Stimulated activated CD4-positive, alpha-beta T cell treated with anti-CD3 and anti-CD28 coated beads, Interleukin-12 subunit alpha, Interleukin-12 subunit beta, amount 100 ng/mL, for 4 hours (primary cell): ENCODE measurements at places on chromosomes 7 and 10.

GRCh38 chr10:11336722-11337162, 274.7 kb downstream of the USP6NL start:
- no peak for DNase-seq

DNA sequence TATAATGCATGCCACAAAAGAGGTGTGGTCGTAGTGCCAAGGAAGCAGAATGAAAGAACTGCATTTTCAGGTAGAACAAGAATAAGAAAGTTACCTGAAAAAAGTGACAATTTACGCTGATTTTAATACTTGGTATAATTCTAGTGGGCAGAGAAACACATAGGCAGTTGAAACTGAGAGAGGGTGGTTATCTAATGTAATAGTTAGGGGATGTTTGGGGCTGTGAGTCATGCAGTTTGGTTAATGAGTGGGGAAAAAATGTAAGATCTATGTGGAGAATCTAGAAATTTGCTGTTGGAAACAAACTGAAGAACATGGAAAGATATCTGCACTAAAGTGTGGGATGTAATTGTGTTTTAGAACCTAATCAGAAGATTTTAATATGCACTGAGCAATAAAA, 33.7 kb downstream of the ZNF37A start:
- DNase-seq, result no peak

- no peak for DNase-seq
Measured at GRCh38 chr7:152354061-152354460, 81.7 kb downstream of the KMT2C start.

GRCh38 chr10:122143238-122143841, 127.8 kb upstream of the BTBD16 start:
- no peak for DNase-seq

DNA sequence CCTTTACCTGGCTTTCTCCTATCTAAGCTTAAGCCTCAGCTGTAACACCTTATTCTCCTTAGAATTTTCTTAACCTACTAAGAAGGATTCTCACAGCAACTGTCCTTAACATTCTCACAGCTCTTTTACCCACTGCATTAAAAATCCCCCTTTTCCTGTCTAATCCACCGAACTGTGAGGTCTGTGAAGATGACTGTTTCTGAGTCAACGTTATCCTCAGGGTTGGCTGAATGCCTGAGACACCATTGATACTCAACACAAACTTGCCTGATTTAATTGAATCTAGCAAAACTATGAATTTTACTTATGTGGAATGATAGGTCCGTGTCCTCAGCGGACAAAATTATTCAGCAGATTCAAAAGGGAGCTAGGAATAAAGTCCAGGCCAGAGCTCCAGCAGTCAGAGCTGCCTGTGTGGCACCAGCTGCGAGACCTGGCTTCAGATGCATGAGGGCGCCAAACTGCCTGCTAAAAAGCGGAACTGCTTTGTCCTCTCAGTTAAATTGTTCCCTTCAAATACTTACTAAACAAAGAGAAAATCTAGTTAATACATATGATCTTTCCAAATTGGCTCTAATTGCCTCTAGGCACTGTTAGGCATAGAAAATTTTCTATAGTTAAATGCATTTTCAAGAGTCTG, 33.4 kb upstream of the VWDE start:
- DNase-seq, result no peak

DNA sequence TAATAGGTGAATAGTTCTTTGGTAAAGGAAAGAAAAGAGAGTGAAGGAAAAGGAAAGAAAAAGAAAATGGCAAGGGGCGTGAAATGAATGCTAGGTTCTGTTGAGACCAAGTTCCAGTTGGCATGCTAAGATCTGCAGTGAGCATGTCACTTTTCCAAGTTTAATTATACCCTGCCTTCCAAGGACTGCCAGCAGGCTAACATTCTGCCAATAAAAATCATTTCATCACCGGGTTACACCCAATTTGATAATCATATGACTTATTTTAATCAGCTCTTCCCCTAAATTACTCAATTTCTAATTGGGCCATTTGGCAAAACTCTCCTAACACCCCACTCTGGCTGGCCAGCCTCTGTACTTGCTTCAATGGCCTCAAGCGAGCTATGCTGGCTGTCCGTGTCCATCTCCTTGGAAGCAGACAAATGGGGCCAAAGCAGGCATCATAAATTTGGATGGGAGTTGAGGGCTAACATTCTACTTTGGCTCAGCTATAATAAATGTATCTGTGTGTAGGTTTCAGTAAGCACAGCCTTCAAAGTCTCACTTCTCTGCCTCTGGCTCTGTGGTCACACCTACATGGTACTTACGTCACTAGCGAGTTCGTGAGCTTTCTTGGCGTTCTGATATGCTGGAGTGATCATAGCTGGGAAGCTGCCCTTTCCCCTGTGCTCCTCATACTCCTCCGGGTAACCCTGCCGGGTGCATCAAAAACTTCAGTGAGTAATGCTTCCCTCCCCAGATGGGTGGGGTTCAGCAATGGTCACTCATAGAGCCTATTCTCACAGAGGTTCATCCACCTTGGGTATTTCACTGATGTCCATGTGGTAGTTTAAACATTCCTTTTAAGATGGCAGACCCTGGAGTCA, 17.3 kb downstream of the NRAP start:
- no peak for DNase-seq

- DNase-seq, result no peak
Measured at GRCh38 chr7:123432601-123433000, 101.8 kb downstream of the IQUB start.

GRCh38 chr7:84277628-84278224, 83.1 kb upstream of the SEMA3A start:
- no peak for DNase-seq

GRCh38 chr7:756928-757560, 30.0 kb upstream of the PRKAR1B start:
- no peak for DNase-seq

DNA sequence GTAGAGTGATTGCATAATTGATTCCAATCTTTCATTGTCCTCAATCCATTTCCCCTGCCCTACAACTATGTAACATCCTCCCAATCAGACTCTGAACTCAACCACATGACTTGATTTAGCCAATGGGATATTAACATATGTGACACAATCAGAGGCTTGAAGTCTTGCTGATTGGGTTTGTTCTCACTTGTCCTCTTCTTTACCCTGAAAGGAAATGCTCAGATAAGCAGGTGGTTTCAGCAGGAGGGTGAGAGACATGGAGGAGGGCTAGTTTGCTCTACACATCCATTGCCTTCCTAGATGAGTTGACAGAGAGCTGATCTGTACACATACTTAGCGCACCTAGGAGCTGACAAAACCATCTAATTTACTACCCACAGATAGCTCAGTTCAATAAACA, 669.4 kb downstream of the NRG3 start:
- no peak for DNase-seq

DNA sequence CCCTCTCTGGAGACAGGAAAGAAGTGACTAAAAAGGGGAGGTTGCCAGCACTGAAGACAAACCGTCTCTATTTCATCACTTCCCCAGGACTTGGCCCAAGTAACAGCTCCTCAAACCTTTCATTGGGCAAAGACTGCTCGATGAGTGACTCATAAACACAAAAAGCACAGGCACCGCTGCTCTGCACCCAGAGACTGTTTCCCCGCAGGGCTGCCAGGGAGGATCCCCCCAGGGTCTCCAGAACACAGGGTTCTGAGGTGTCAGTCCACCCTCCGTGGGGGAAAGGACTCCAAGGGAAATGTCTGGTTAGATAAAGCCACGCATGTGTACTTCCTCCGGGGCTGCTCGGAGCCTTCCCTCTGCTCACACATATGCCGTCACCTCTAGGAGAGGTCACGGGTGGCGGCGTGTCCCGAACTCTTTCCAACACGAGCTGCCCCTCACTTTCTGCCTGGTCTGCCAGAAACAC, 59.9 kb downstream of the INSIG1 start:
- DNase-seq, result no peak

GRCh38 chr7:132485136-132485535, 91.1 kb downstream of the PLXNA4 start:
- no peak for DNase-seq

GRCh38 chr7:106767498-106768323, 97.4 kb upstream of the PIK3CG start:
- DNase-seq, result no peak

- no peak for DNase-seq
Measured at GRCh38 chr10:121309164-121309563, 289.1 kb downstream of the FGFR2 start.

DNA sequence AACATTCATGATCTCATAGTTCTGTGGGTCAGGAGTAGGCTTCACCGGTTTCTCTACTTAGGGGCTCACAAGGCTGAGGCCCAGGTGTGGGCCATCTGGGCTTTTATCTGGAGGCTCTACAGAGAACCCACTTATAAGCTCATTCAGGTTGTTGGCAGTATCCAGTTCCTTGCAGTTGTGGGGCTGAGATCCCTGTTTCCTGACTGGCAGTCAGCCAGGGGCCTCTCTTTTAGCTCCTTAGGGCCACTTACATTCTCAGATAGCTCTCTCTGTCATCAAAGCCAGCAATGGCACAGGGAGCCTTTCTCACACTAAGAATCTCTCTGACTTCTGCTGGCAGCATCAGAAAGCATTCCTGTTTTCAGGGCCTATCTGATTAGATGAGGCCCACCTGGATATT, 18.2 kb upstream of the HECTD2 start:
- no peak for DNase-seq
